Stimulated activated CD8-positive, alpha-beta memory T cell treated with anti-CD3 and anti-CD28 coated beads, Interleukin-4, amount 100 ng/mL, for 1 hour (primary cell): ENCODE measurements at places on chromosomes 12 and 14.

GRCh38 chr12:2231011-2231595 is 178.3 kb downstream of the CACNA1C start:
- no peak for DNase-seq

GRCh38 chr12:52073531-52074381 is 4.0 kb downstream of the ATG101 start:
- DNase-seq, result no peak

DNA sequence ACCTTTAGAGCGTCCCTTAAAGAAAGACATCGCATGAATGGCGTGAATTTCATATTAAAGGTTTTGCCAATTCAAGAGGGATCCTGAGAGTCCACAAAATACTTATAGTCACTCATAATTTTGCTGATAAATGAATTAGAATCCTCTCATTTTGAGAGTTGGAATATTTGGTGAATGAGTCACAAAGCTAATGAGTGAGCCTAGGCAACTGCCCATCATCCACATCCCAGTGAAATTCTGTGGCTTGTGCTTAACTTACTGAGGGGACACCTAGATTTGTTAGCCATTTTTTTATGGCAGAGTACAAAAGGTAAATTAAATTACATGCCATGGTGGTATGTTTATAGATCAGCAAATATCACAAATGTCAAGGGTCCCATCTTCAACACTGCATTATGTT is 12.7 kb upstream of the NOXRED1 start:
- DNase-seq, result no peak

DNA sequence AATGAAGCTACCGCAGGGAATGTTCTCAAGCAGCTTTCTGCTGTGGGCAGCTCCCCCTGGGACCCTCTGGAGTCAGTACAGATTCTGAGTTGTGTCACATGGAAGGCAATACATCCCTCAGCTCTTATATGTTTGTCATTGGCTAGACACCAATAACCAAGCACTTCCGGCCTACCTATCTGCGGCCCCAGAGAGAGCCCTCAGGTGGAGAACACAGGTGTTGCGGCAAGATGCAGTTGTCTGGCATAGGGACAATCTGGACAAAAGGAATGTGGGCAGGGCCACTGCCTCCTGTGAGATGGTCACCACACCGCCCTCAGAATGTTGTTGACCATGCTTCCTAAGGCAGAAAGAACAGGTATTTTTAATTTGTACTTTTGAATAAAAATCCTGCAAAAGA is 118.7 kb downstream of the BRMS1L start:
- no peak for DNase-seq

GRCh38 chr14:77910506-77910905 is 110.6 kb downstream of the ADCK1 start:
- no peak for DNase-seq

- DNase-seq, result no peak
Measured at GRCh38 chr14:87992346-87992717, 650 bp downstream of the GALC start.

- DNase-seq, result no peak
Measured at GRCh38 chr14:68834816-68835215, 41.9 kb upstream of the ZFP36L1 start.

- DNase-seq, result no peak
Measured at GRCh38 chr12:3644104-3644503, 108.8 kb downstream of the CRACR2A start.

GRCh38 chr12:95633049-95633731 is 81.9 kb upstream of the USP44 start:
- no peak for DNase-seq

- DNase-seq, result no peak
Measured at GRCh38 chr14:73742520-73743238, 28.5 kb upstream of the PNMA1 start.

DNA sequence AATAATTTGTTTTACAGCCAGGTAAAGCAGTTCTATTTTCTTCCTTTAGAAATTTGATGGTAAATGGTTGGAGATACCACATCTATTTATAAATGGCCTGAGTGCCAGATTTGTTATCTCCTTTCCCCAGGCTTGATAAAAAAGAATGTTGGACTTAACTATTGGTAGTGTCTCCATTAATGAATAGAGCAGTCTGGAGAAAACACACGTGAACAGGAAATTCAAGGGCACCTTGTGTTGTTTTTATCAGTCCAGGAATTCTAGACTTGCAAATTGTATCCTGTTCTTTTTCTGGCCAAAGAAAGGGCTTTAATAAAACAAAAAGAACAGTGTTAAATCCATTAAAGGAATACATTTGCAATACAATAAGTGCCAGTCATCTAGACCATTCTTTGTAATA is 40.8 kb upstream of the BMAL2 start:
- no peak for DNase-seq

DNA sequence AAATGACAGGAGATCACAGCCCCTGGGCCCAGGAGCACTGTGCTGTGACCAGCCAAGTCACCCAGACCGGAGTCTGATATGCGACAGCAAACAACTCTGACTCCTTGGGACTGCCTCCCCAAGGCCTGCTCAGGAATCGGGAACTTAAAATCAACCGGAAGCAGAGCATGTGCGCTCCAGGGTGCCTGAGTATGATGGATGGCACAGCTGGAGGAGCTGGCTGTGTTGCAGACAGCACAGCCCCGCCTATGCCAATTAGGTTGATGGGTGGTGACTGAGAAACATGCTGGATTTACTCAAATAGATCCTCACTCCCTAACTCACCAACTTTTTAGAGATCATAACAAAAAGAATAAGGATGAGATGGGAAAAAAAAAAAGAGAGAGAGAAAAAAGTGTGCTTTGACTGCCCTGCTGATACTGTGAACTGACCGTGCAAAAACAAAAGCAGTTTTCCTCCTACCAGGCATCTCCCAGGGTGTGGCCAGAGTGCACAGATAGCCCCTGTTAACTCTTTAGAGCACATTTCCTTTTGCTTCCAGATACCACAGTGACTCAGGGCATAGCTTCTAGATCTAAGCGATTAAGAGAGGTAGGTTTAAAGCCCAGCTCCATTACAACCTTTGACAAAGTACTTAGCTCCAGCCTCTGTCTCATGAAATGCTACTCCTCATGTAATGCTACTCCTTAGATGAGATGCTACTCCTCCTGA is 27.4 kb upstream of the STON2 start:
- DNase-seq, result no peak

DNA sequence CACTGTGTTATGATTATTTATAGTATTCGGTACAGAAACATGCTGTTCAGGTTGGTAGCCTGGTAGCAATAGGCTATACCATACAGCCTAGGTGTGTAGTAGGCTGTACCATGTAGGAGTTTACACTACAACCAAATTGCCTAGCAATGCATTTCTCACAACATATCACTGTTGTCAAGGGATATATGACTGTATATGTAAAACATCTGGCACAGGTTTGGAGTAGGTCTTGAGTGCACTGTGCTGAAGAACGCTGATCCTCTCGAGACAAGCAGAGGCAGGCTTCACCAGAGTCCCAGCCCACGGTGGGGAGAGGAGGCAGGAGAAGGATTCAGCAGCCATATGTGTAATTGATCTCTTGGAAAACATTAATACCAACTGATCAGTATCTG is 15.0 kb upstream of the TBX5 start:
- no peak for DNase-seq

DNA sequence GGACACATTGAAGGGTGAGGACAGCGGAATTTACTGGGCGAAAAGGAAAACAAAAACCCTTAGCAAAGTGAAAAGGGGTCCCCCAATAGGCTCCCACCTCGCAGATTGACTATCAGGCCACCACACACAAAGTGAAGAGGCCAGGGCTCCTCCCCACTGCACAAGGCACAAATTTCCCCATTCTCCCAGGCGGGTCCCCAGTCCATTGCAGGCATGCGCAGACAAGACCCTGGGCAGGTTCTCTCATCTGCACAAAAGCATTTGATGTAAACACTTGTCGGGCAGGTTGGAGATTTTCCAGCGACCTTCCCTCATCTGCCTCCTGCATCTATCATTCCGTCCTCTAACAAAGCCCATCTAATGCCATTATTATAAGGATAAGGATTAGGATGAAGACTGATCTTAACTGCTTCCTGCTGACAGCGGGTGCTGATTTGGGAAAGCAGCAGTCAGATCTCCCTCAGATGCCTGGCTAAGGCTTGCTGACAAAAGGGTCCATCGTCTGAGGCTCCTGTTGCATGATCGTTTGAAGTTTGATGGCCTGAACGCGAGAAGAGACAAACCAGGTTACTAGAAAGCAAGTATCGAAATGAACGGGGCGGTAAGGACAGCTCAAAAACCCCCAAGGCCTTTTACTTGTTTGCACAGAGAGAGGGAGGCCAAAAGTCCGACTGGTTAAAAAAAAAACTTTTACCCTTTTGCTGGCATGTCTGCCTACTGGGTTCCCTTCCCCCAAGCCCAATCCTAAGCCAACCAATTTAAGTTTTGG is 14.4 kb downstream of the ASCL4 start:
- no peak for DNase-seq

DNA sequence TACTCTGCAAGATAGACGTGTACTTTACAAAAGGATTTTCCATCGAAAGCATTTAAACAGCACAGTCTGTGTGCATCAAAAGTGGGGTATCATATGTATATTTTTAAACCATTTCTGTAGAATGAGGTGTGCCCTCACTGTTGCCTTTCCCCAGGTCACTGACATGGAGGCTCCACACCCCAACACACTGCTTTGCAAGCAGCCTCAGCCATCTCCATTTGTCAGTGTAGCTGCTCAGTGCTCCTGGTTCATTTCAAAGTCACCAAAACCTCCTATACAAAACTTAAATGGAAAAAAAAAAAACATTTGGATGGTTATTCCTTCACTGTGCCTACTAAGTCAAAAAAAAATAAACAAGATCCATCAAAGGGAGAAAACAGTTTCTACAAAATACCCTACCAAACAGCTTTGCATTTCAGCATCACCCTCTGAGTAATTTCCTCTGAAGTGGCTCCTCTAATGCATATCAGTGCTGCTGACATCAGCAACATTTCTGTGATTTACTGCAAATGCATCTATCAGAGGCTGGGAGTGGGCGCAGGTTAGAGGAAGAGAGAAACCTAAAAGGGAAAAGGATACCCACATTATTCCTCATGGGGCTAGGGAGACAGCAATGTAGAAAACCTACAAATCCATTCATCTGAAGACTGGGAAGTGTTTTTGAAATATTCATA is 46.0 kb downstream of the KCNK10 start:
- no peak for DNase-seq

DNA sequence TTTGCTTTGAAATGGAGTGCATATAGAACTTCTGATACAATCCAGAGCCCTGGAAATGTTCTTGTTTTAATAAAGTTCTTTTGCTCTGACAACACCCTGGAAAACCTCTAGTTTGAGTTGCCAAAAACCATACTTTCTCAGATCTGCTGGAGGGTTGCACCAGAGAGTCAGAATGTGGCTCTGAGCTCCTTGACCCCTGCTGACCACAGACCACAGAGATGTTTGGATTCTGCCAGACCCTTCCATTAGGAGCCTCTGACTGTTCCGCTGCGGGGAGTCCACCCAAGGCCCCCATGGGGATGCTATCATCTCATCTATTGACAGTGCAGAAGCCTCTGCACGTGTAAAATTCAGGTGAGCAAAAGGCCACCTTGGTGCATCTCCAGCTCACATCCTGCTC is 332.6 kb downstream of the GLT1D1 start:
- DNase-seq, result no peak

DNA sequence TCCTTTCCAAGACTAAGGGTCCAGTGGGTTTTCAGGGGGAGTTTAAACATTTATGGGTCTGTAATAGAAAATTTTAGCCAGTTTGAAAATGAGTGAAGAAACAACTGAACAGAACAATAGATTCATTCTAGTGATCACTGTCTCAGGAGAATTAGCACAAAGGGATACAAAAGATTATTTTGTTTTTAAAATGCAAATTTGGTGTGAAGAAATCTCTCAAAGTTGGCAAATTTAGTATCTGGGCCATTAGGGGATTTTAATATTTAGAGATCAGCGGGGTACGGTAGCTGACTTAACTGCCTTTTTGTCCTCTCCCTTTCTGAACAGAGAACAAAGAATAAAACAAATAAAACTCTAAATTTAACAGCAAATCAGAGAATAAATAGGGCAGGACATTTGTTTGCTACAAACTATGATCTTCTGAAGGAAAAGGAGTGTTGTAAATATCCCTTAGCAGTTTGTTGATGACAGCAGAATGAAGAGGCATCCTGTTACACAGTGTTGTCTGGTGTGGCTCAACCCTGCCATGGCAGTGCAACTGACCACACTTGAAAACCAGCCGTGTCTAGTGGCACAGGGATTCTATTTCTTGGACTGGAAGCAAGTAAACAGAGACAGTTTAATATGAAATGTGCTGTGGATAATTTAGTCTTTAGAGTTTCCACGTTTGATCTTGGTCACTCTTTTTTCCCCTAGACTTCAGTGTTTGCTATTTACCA is 46.3 kb upstream of the LRTM2 start:
- DNase-seq, result no peak
